NCI-H460 (cell line): ENCODE measurements at places on chromosomes 1 and 21. TPM values are rescaled to one million over a fixed set of nuclear protein-coding genes. Genes with fewer than 3 reads are reported as not detected.

Gene TSSK3
- 0.57 and 0.98 TPM in 2 replicates for total RNA-seq

Gene GPR161
- total RNA-seq = 2.1 and 2.8 TPM in 2 replicates

Gene LINGO4
- not detected in 2 replicates for total RNA-seq

Gene CASZ1
- total RNA-seq = 6.4 and 6.9 TPM in 2 replicates

Gene TENT5C
- total RNA-seq = 0.09 and 0.12 TPM in 2 replicates

Gene TMPRSS15
- 0.32 TPM in 2 replicates for total RNA-seq

Gene ZYG11A
- total RNA-seq = 4.1 and 4.3 TPM in 2 replicates

GRCh38 chr1:3638676-3639075 is 11.2 kb downstream of the WRAP73 start:
- DNase-seq = no peak

DNA sequence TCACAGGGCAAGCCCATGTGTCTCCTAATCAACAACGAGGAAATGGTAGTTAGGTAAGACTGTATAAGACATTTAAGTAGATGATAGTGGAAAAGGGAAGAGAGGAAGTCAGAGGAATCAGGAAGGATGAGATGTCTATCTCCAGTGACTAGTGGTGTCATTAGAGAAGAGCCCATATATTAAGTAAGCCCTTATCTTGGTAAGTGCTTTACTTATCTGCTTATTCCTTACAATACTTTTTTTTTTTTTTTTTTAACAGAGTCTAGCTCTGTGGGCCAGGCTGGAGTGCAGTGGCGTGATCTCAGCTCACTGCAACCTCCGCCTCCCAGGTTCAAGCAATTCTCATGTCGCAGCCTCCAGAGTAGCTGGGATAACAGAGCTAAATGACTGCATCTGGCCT is 29.5 kb downstream of the RNF11 start:
- DNase-seq = no peak

DNA sequence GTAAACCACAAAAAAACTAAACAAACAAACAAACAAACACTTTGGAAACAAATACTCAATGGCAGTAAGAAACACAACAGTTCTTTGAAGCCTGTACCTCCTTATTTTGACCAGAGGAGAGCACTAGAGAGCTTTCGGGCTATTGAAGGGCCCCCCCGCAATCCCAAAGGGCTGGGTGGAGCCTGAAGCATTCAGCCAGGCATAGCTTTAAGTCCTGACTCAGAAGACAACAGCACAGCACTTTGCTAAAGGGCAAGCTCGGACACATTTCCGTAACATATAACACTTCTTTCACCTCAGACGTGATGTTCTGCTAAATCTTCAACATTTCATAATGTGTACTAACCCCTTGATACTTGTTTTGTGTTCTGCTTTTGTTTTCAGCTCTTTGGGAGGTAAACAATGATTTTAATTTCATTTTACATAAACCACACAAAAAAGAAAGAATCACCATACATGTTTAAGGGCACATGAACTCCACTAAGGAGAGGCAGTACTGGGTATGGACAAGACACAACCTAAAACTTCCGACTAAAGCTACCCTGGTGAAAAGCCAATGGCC is 9.7 kb upstream of the SHCBP1L start:
- peak; percentile 95 for DNase-seq

- DNase-seq = peak; percentile 66
Measured at GRCh38 chr1:199551967-199552565, 475.4 kb upstream of the NR5A2 start.

DNA sequence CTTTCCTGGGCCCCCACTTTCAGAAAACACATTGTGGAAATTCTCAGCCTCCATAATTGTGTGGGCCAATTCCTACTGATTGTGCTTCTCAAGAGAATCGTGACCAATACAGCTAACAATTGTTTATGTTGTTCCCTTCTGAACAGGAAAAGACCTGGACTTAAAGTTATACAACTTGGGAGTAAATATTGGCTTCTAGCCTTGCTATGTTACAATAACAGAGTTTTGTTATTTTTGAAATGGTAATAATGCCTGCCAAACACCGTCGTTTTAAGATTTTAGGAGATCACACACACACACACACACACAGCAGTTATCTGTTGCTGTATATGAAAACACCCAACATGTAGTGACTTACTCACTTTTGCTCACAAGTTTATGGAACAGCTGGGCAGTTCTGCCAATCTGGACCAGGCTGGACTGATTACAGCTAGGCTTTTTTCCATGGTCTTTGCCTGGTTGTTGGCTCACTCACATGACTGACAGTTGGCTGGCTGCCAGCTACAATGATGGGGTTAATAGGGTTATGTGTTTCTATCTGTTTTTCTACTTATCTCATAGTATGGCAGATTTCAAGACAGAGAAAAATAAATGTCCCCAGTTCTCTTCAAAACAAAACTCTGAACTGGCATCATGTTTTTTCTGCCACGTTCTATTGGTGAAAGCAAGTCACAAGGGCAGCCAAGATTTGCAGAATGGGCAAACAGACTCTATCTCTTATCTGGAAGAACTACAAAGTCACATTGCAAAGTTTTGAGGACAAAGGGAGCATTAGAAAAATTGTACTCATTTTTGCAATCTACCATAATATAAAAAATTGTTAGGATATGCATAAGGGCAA is 447.5 kb downstream of the NEGR1 start:
- no peak for DNase-seq

DNA sequence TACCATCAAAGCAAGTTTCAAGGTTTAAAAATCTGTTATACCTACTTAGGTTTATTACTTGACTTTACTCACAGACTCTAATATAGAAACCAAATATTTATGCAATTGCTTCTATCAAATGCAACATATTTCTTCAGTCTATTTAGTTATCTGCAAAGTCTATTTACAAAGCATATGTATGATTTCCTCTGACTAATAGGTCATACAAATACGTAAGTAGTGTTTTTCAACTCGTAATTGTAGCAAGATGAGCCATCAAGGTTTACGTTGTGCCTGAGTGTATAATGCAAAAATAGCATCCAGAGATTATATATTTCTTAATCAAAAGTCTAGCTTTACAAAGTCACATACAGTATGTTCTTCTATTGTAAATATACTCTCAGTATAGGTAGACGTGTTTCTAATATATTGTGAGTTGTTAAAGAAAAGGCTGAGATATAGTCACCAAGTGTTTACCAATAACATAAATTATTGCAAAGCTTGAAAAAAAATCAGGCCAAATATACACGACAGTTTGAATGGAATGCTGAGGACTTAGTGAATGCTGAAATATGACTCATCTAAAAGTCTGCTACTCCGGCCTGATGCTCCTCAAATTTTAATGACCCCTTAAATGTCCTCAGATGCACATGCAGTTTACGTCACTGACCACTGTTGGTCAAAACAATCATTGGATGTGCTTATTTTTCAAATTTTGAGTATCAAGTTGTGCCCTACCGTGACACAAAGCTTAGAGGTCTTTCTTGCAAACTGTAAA is 48.4 kb downstream of the ADAMTS5 start:
- DNase-seq = no peak

DNA sequence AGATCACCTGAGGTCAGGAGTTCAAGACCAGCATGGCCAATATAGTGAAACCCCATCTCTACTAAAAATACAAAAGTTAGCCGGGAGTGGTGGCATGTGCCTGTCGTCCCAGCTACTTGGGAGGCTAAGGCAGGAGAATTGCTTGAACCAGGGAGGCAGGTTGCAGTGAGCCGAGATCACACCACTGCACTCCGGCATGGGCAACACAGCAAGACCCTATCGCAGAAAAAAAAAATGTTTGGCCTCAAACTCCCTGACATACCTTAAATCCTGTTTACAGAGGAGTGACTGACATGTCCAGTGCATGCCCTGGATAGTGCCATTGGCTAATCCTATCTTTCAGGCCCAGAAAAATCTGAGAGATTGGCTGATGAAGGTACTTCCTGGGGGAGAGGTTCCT is 11.8 kb downstream of the DCLRE1B start:
- DNase-seq = no peak

- DNase-seq = no peak
Measured at GRCh38 chr1:31297277-31298247, 730 bp downstream of the ZCCHC17 start.

- no peak for DNase-seq
Measured at GRCh38 chr1:27940297-27940696, 5.5 kb downstream of the SMPDL3B start.

GRCh38 chr1:27057389-27057788 is 44.7 kb upstream of the TENT5B start:
- DNase-seq = no peak

DNA sequence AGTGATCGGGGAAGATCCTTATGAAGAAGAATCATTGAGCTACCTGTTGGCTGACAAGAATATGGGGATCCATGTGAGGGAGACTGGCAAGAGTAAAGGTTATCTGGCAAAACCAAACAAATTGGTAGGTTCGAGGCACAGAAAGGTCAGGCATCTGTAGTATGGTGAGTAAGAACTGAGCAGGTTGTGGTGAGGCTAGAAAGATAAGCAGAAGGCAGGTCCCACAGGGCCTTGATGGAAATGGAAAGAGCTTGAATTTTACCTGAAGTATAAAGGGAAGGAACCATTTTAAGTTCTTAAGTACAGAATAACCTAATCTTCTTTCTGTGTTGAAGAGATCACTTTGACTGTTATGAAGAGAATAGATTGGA is 11.1 kb downstream of the PTPRC start:
- no peak for DNase-seq

- peak; percentile 74 for DNase-seq
Measured at GRCh38 chr21:30227633-30228404, 11.9 kb upstream of the CLDN8 start.

GRCh38 chr1:73066866-73067265 is 784.5 kb upstream of the NEGR1 start:
- DNase-seq = no peak

- no peak for DNase-seq
Measured at GRCh38 chr1:9371391-9371935, 78.8 kb downstream of the SPSB1 start.

DNA sequence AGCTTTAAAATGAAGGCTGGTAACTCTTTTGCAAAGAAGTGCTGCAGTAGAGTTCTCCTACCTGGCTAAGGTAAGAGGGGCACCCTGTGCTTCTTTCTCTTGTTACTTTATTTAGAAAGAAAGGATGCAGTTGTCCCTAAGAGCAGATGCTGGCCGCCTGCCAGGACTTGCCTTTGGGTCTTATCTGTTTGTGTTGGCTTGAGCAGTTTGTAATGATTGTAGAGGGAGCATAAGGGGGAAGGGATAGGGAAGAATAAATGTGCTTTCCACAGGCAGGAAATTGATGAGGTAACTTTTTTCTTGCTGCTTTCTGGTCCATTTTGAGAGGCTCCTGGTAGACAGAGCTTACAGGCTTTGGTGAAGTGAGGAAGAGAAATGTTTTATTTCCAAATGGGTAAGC is 229.6 kb downstream of the HHAT start:
- DNase-seq = no peak

DNA sequence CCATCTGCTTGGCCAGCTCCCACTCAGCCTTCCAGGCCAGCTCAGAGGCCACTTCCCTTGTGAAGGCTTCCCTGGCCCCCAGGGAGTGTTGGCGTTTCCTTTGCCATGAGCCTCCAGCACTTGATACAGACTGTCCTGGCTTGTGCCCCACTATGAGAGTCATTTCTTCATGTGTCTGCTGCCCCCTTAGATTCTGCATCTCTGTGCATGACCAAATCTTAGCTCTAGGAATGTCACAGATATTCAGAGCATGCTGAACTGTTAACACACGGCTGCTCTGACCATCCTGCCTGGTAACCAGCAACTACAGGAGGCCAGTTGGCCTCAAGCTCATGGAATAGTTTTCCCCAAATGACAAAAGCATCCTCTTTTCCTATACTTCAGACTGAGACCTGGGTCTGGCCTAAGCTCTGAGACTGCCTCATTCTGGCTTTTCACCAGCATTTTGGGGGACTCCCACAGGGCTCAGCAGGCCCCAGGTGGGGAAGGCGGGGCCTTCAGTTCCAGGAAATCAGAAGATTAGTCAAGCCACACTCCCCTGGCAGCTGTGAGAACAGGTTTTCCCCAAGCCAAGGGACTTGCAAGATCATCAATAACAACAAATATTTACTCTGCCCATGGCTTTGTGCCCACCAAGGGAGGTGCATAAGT is 182.6 kb upstream of the EDN2 start:
- DNase-seq = no peak

DNA sequence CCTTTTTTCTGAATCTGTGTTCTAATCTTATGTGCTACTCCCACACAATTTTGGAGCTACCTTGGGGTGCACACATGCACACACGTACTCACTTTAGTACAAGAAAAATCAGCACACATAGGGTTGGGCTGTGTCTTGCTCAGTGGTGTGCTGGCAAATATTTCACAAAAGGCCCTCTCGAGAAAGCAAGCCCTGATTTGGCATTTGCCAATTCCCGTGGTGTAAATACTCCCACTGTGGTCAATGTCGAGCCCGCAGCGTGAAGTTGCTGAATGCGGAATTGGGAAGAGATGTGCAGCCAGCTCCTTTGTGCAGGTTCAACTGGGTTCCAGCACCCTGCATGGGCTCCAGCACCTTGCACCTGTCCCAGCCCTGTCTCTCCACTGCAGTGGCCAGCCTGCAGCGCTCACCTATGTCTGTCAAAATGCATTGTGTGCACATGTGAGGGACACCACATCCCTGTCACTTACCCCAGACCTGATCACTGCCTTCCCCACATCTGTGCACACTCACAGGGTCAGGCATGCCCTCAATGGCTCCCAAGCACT is 78.4 kb upstream of the WNT4 start:
- no peak for DNase-seq
